ENCODE measurements at places on chromosomes 4 and X.

DNA sequence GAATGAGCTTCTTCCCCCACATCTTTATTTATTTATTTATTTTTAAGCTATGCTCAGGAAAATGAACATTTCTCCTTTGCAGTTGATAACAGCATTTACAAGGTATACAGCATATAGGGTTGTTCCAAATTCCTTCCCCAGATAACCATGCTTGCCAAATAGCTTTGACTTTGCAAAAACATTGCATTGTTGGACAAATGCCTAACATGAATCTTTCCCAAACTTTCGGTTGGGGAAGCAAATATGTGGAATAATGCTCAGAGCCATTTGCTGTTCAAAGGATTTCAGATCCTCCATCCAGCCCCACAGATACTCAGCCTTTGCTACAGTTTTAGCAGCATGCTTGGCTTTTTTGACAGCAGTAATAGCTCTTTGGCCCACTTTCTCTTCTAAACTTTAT, 127.2 kb upstream of the AGA start:
- no peak for DNase-seq

GRCh38 chr4:47483745-47484144, 1.3 kb upstream of the ATP10D start:
- DNase-seq: no peak

GRCh38 chr4:144644368-144645101, 1.4 kb upstream of the HHIP start:
- DNase-seq: no peak

DNA sequence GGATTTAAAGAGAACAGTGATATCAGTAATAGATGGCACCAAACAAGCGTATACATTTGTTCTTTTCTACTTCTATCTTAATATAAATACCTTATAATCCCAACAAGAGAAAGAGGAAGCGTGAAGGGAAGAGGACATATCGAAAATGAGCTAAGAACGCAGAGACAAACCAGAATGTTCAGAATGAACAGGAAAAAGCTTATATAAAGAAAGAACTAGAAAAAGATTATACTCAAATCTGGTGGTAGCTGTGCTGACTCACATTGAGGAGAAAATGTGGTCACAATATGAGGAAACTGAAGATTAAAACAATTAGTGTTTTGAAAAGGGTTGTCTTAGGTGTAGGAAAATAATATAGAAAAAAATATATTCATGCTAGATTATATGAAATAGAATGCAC, 2.0 kb upstream of the GPR34 start:
- no peak for DNase-seq

GRCh38 chrX:50154429-50154828, 46.4 kb downstream of the AKAP4 start:
- no peak for DNase-seq

DNA sequence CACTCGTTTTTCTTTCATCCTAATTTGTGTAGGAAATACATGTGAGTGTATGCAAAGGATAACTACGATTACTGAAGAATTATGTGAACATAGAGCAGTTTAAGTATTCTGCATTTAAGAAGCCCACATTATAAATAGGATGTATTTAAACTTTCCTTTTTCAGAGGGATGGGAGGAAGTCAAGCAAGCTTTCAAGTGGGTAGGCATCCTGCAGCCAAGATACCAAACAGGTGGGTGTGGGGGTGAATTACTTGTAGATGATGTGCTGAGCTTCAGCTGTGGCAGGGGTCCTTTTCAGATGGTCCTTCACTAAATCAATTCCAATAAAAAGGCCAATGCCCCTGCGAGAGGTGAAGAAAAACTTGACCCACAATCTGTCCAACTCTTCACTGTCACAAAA, 16.3 kb downstream of the ETNPPL start:
- no peak for DNase-seq

- DNase-seq: no peak
Observed at GRCh38 chr4:186593587-186593973, 38.2 kb upstream of the MTNR1A start.

DNA sequence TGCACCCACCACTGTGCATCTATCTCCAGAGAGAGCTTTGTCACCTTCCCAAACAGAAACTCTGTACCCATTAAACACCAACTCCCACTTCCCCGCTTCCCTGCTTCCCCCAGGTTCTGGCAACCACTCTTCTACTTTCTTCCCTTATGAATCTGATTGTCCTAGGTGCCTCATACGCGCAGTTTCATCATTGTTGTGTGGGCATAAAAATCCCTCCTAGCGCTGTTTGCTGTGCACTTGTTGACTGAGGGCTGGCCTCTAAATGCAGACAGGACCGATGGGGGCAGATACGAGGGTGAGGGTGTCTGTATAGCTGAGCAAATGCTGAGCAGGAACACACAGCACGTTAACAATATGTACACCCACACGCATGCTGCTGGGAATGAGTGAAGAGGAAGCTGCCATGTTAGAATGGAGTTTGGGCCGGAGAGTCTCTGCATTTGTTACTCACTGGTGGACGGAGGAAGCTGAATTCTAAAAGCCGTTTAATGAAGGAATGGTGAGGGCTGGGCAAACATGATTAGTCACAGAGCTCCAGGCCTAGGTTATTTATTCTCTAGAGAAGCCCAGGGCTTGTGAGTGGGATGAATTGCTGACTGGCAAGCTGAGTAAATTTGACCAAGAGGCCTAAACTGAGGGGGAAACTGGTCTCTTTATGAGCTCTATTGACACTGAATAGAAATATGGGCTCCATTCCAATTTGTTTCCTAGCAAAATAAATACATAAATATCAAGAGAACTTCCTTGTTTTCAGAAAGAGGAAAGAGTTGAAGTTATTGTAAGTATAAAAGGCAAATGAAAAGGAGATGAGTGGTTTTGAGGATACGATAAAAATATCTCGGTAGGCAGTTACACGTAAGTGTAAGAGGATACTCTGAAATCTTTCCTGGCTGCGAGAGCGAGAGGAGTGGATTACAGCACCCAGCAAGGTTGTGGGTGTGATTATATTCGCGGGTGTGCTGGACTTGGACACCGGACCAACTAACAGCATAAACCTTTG, 95.9 kb upstream of the RPS6KA3 start:
- DNase-seq: no peak

- no peak for DNase-seq
Observed at GRCh38 chrX:137749246-137749645, 183.3 kb downstream of the ZIC3 start.

GRCh38 chr4:38086151-38086848, 126.1 kb downstream of the PTTG2 start:
- DNase-seq: no peak

DNA sequence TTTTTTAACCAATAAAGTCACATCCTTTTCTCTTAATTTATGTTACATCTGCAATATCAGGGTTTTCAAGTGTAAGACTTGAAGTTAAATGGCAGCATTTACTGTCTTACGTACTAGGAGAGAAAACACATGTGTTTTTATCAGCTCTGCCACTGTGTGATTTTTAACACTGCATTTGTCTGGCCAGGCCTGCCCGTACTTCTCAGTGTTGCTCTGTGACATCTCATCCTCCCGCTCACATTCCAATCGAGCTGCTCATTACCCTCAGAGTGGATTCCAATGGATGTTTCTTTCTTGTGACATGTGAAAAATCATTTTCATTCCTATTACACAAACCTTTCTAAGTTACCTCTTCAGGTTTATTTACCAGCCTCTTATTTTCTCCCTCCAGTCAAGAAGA, 420.3 kb downstream of the FAT4 start:
- no peak for DNase-seq

DNA sequence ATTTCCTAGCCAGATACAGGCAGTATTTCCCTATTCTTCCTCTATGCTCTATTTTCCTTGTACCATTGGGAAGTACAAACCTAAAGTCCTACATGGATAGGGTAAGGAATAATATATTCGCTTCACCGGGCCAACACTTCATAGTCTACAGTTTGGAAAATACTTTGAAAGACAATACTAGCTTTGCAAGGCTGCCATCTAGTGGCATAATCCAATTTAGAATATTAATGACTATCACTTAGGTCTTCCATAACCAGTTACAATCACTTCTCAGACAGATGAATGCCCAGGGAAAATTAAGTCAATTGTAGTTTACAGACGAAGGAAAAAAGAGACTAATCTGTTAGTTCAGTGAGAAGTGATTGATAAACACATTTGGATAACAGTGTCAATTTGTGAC, 141.0 kb upstream of the FAM47C start:
- no peak for DNase-seq

DNA sequence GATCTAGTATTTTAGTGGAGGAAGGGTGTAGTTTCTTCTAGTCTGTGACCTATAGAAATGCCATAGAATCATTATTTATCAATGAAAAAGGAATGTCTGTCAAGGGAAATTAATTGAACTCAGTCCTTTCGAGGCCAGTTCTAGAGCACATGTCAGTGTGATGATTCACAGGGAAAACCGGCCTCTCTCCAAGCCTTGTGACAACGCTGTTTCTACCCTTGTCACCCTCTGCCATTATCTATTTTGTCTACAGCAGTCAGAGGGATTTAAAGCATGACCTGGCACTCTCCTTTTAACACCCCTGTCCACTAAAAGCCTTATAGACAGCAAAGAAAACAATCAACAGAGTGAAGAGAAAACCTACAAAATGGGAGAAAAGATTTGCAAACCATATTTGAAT, 119.8 kb downstream of the DRD5 start:
- no peak for DNase-seq

- DNase-seq: no peak
Observed at GRCh38 chr4:48491514-48492176, 1.6 kb downstream of the ZAR1 start.
